ENCODE measurements at places on chromosomes 7 and 10. TPM values are rescaled to one million over a fixed set of nuclear protein-coding genes. Genes with fewer than 3 reads are reported as not detected.

NEUROG3 gene
- total RNA-seq, result not detected

MYL10 gene
- total RNA-seq, result not detected

OPN1SW gene
- total RNA-seq, result not detected

DYDC1 gene
- total RNA-seq, result not detected

YKT6 gene
- total RNA-seq, result 78.6 TPM

HPS1 gene
- total RNA-seq, result 18.8 TPM

ANKRD16 gene
- total RNA-seq, result 9.3 TPM

CFAP46 gene
- total RNA-seq, result under 0.01 TPM

PRR15 gene
- total RNA-seq, result 3.7 TPM

PNLIPRP2 gene
- not detected for total RNA-seq

ZPBP gene
- not detected for total RNA-seq

STEAP2 gene
- 36.9 TPM for total RNA-seq

RPEL1 gene
- 0.19 TPM for total RNA-seq

C10orf53 gene
- not detected for total RNA-seq
